ENCODE measurements at places on chromosomes 12 and 14. TPM values are rescaled to one million over a fixed set of nuclear protein-coding genes. Genes with fewer than 3 reads are reported as not detected.

The PLBD1 gene
- total RNA-seq, result 2.9 TPM

The KLRF1 gene
- total RNA-seq, result not detected

The FOXN4 gene
- total RNA-seq, result not detected

The OVCH1 gene
- not detected for total RNA-seq

The LTBR gene
- total RNA-seq, result 75.3 TPM

The ANKRD33 gene
- total RNA-seq, result not detected

The CFAP73 gene
- total RNA-seq, result 38.3 TPM

The C3AR1 gene
- total RNA-seq, result 5.1 TPM

The IQSEC3 gene
- 0.91 TPM for total RNA-seq

Data from ovary (tissue), 10 donors.